ENCODE measurements at places on chromosomes 5 and 9.

DNA sequence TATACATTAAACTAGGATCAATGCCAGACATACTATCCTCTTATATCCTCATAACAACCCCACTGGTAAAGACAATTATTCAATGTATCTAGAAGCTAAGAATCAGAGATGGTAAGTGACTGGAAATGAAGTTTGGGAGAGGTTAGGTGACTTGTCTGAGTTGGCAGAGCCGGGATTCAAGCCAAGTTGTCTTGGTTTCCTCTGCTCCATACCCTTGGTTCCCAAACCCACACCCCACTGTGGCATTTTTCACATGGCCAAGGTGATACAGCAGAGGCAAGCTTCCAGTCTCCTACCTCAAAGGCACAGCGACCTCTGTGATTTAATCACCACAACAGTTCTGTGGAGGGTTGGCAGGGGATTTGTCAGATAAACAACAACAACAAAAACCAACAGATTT lies 34.7 kb upstream of the ADRB2 start:
- no peak for DNase-seq

GRCh38 chr9:3608011-3608410 lies 82.2 kb upstream of the RFX3 start:
- DNase-seq: no peak

GRCh38 chr9:69993110-69993509 lies 50.5 kb upstream of the MAMDC2 start:
- DNase-seq: no peak

DNA sequence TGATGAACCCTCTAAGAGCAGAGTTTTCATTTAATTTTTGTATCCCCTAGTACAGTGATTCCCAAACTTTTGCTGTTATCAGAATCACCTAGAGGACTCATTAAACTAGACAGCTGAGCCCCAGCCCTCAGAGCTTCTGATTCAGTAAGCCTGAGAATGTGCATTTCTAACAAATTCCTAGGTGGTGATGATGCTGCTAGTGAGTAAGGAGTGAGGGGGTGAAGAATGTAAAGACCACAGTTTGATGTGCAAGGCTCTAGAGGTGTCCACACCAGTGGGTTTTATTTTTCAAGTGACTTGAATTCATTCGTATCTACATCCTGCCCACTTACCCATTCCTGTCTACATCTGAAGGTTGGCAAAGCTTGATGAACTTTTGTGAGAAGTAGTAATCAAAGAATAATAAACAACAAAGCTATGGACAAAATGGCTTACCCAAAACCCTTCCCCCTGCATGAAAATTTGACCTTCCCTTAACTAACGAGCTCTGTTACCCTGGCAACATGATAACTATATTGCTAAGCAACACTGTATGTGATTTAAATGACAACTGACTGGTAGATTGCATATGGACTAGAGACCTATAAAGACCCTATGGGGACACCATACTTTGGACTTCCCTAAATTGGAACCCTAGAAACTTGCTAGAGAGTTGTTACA lies 35.2 kb downstream of the DTWD2 start:
- no peak for DNase-seq

DNA sequence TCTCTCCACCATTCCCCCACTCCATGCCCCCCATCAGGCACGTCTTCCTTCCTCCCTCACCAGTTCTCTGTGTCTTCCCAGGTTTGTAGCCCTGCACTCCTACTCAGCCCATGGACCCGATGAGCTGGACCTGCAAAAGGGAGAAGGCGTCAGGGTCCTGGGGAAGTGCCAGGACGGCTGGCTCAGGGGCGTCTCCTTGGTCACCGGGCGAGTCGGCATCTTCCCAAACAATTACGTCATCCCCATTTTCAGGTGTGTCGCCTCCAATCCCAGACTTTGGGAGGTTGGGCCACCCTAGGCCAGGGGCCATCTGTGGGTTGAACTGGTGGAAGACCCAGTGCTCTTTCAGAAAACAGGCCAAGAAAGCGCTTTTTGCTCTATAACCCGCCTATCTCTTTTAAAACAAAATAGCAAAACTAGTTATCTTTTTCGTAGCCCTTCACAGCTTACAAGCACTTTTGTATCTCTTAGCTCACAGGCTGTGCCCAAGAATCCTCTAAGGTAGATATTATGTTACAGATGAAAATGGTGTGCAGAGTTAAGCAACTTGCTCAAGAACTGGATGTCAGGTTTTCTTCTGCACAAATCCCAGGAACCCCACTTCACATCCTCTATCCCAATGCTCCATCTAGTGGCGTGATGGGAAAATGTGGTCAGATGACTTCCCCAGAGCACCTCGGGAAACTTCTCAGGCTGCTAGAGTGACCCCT lies 56.2 kb downstream of the PLAC8L1 start:
- peak; percentile 24 for DNase-seq

- no peak for DNase-seq
These were observed 34.8 kb upstream of the RXRA start for GRCh38 chr9:134291452-134291881.

GRCh38 chr9:7507566-7508270 lies 291.9 kb downstream of the DMAC1 start:
- DNase-seq: no peak

GRCh38 chr9:79742110-79742721 lies 170.5 kb downstream of the TLE4 start:
- DNase-seq: no peak

DNA sequence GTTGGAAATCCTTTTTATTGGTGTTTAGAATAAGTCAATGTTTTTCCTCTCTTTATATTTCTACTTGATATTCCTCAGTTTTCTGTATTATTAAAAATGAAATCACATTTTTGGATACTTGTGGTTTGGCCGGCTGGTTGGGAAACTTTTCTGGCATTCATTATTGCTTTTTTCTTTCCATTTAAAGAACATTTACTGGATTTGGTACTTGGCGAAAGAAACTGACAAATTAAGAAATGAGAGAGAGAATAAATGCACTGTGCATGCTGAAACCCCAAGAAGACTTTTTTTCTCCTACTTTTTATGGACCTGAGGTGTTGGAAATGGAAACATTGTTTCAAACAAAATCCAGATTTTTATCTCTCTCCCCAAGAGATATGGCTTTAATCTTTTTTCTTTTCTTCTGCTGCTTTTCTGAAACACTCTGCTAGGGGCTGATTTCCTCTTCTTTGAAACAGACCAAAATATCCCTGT lies 128.4 kb downstream of the SNX18 start:
- no peak for DNase-seq

DNA sequence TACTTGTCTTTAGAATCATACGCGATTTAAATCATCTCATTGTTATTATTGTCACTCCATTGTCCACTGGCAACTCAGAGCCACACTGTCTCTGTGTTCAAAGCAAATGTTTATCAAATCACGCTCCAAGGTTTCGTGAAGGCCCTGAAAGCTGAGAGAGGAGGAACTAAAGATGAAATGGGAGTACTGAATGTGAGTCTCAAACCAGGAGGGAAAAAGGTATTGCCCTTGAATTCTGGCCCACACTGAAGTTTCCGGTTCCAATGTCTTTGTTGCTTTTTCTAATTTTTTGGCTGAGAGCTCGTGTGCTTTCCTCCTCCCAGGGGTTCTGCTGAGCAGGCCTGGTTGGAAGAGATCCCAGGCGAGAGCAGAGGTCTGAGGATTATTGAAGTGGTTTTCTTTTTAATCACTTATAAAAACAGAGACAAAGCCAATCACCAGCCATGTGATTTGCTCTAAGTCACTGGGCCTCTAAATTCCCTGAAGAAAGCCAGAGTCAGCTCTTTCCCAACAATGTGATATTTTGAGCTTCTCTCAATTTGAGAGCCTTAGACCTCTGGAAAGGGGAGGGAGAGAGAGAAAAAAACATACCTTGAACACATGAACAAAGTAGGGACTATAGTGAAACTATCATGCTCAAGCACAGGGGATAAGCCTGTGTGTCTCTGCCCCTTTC lies 420.8 kb upstream of the GRAMD2B start:
- DNase-seq: no peak

GRCh38 chr5:39503155-39503554 lies 78.4 kb upstream of the DAB2 start:
- no peak for DNase-seq

DNA sequence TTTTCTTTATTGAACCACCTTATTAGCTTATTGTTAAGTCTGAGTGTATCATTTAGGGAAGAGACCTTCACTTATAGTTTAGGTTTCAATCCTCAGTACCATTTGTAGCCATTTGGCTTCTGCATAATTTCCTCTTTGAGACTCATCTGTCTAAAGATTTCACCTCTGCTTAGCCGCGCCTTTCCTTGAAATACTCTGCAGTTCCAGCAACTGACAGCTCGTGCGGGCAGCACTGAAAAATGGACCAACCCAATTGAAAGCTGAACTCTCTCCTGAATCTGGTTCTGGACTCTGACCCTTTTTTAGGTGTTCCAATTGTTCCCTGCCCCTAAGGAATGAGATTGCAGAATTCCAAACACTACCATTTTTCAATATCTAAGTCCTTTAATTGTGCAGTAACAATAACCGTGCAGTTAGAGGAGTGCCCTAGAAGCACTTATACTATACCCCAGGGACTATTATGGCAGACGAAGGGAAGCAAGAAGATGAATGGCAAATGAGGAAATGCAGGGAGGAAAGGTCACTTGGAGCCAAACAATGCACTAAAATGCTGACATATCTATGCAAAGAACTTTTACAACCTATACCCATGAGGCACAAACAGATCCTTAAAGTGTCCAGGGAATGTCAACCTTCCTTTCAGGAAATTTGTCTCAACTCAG lies 50.1 kb upstream of the PDE4D start:
- no peak for DNase-seq

DNA sequence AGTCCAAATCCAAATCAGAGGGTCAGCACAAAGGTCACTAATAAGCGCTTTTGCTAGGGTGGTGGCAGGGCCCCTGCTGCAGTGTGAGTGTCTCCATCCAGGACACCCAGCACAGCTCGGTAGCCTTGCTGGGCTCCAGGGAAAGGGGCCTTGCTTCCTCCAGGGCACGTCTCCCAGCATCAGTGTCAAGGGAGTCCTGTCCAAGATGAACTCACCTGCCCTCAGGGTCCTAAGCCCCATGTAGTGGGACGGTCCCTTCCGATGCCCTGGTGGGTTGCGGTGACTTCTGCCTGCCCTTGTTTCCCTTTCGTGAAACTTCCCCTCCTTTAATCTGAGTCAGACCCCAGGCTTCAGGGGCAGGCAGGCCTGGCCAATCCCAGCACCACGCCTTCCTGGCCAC lies 101.7 kb downstream of the ZNF354C start:
- DNase-seq: no peak

DNA sequence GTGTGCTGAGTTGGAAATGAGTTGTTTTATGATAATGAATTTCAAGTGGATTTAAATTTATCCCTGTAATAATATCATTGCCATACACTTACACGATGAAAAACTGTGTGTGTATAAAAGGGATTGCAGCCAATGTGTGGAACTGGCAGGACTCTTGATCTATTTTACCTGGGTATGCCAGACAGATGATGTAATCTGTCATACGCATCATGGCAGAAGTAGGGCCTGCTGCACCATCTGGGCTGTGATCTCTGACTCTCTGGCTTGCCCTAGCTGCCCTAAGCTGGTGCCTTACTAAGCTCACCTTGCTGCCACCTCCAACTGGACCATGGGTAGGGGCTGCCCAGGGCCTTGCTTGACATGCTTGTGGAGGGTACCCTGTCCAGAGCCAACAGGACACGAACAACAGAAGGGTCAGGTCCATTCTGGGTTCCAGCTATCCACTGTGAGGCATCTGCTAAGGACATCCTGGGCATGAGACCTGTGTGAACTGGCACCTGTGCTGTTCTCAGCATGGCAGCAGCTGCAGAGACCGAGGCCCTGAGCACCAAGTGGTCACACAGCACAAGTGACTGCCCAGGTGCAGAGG lies 184.2 kb downstream of the FSTL4 start:
- DNase-seq: peak; percentile 18

GRCh38 chr5:138568061-138568824 lies 7.0 kb downstream of the HSPA9 start:
- no peak for DNase-seq
